ENCODE measurements at places on chromosomes 11 and 22.

DNA sequence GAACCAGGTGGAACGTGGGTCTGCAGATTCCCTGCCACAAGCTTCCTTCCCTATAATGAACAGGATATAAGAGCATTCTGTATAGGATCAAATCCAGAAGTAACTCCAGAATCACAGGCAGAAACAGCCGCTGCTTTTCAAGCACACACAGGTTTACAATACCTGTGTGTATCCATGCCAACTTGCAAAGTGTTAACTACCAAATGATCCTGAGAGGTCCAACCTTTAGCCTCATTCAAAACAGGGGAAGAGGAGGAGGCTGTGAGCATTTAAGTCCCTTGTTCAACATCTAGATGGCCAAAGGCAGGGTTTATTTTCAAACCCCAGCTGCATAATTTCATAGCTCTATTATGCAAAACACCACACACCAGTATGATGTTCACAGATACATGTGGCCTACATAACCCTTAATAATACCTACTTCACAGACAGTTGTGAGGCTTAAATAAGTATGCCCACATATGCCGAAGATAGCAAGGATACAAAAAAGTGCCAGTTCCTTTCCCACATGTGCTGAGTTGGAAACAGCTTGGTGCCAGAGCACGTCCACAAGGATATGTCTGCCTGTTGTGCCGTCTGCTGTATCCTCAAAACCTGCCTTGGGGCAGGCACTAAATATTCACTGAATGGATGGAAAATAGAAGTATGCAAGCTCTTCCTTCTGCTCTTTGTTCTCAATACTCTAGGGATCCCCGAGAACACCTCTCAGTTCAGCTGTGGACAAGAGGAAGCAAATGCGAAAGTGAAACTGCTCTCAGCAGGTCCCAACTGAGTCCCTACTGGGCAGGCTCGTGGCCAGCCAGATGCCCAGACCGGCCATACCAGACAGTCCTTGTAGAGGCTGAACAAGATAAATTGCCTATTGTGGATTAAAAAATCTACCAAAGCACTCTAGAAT, 66.8 kb downstream of the LARGE1 start:
- DNase-seq, result no peak

DNA sequence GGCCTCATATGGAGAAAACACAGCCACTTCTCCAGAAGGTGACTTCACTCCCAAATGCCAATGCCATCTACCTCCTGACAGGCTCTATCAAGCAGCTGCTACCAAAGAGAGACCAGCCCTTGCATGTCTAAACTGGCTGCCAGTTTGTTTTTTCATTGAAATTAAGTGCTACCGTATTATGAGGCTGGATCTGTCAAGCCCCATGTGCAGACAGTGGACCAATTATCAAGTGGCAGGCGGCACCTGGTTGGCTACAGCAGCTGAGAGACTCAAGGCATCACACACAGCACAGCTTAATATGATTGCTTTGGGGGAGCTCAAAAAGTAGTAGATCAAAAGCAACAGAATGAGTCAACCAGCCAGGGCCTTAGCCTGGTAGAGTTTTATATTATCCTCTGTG, 1293.0 kb upstream of the TENM4 start:
- DNase-seq, result no peak

- no peak for DNase-seq
Measured at GRCh38 chr11:86595955-86596354, 76.5 kb downstream of the ME3 start.

GRCh38 chr11:134022748-134023147, 46.1 kb upstream of the JAM3 start:
- DNase-seq, result no peak

DNA sequence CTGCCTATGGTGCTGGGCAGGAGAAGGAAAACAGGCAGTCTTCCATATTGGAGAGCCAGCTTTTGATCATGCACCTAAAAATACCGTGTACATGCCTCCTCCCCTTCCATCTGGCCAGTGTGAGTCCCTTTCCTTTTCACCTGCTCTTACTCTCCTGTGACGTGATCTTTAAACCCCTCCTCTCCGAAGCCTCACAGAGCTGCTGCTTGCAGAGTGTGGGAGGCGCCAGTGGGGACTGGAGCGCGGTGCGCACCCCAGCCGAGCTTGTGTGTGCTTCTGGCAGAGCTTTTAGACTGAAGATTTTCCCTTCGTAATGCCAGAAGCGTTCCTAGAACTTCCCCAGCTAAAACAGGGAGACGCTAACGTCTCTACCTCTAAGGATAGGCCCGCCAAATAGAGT, 29.8 kb downstream of the MUC6 start:
- no peak for DNase-seq

DNA sequence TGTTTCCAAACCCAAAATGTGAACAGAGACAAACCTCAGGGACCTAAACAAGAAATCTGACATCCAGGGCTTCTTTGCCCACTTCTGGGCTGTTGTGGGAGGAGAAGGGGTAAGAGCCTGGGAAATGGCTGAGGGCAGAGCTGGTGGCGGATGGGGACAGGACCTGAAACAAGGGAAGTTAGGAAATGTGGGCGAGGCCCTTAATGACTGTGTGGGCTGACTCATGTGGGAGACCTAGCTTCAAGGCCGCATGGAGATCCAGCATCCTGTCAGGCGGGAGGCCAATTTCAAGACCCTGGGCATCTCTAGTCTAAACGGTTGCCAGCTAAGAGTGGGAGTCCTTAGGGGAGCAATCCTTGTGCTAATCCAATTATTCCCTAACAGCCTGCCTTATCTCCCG, 2.1 kb upstream of the OAF start:
- DNase-seq, result no peak

DNA sequence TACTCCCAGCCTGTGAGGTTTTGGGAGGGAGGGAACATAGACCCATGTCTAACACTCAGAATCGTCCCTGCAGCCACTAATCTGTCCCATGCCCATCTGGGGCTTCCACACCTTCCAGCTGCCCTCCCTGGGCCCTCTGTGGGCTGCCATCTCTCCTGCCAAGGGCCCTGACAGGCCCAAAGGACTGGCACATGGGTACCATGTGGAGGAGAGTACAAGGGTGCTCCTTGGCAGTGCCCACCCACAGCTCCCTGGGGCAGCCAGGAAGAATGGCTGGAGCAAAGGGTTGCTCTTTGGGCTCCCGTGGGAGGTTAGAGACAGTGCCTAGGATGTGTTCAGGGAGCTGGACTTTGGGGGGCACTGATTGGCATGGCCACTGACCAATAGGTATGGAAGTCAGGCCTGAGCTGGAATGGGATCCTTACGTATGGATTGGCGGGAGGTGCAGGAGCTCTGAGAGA, 56.8 kb downstream of the CD82 start:
- DNase-seq, result no peak

- DNase-seq, result no peak
Measured at GRCh38 chr11:75238595-75239440, 1.8 kb upstream of the TPBGL start.

DNA sequence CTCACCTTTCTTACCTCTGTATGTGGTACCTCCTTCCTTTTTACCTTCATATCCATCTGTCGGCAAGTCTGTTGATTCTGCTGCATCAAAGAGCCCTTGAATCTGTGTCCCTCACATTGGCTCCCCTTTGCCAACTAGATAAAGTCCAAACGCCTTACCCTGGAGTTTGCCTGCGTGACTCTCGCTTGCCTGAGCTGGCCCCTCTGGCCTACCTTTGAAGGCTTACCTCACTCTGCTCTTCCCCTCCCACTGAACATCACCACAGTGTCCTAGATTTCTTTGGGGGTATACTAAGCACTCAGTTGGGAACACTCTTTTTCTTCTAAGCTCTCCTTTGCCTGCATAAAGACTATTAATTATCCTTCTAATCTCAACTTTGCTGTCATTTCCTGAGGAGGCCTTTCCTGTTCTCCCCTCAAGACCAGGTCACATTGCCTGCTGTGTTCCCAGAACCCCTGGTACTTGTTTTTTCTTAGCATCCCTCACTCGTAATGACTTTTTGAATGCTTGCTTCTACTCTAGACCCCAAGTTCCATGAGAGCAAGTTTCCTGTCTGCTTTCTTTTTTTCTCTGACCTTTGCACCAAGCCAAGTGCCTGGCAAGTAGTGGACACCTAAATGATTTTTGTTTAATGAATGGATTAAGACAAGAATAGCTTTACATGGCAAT, 67.8 kb upstream of the ADORA2A start:
- no peak for DNase-seq

DNA sequence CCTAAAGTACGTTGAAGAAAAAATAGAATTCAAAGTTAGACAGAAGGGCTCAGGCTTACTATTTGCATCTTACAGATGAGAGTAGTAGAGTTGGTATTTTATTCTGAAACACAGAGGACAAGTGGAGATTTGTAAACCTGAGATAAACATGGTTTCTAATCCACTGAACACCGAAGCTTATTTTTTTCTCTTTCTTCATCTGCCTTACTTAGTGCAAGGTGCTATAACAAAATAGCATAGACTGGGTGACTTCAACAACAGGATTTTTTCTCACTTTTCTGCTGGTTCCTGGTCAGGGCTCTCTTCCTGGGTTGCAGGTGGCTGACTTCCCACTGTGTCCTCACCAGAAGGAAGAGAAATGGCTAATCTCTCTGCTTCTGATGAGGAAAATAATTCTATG, 2.1 kb upstream of the HBG1 start:
- DNase-seq, result no peak

DNA sequence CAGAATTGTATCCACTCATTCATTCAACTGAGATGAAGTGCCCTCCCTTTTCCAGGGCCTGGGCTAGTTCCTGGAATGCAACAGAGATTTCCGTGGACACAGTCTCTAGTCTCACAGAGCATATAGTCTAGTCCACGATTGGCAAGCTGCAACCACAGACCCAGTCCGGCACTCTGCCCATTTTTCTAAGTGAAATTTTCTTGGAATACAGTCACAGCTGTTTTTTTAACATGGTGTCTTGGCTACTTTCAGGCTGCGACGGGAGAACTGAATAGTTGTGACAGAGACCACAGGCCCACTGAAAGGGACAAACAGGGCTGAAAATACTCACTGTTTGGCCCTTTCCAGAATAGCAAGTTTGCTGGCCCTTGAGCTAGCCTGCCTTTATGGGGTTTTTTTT, 29.2 kb downstream of the ALG12 start:
- no peak for DNase-seq

GRCh38 chr11:135019899-135020298, 607.9 kb upstream of the B3GAT1 start:
- no peak for DNase-seq

GRCh38 chr11:35479731-35480130, 45.7 kb downstream of the PAMR1 start:
- DNase-seq, result no peak

DNA sequence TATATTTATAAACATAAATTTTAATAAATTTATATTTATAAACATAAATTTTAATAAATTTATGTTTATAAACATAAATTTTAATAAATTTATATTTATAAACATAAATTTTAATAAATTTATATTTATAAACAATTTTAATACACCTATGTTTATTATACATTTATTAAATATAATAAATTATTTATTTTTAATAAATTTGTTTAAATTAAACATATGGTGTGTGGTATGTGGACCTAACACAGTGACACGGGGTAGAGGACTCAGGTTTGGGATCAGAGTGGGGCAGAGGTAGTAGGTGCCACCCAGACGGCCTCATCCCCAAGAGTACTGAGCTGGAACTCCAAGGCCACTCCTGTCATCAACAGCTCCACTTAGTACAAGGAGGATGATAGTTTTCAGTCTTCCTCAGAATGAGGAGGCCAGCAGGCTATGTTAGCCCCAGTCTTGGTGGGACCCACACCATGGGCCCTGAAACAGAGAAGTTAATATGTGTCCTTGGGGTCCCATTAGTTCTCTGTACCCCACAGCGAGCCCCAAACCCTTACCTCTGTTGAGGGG, 46.7 kb upstream of the BID start:
- DNase-seq, result no peak

GRCh38 chr11:1565173-1565903, 6.7 kb downstream of the DUSP8 start:
- no peak for DNase-seq

- no peak for DNase-seq
Measured at GRCh38 chr11:120571476-120571875, 59.9 kb downstream of the GRIK4 start.

DNA sequence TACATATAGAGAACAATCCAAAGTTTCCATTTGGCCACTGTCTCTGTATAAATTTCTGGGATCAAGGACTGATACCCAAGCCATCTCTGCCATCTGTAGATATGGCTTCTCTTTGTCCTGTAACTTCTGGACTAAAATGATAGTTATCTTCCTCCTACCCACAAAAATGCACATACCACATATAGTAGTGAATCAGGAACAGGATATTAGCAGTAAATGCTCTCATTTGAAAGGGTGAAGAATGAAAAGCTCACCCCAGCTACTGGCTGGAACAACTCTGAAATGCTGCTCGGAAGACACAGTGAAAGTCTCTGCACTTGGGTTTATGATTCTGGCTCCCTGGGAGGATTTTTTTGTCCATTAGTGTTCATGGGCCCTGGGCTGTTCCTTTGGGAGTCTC, 856.4 kb upstream of the LRRC4C start:
- no peak for DNase-seq

- DNase-seq, result no peak
Measured at GRCh38 chr11:9675691-9676090, 11.8 kb downstream of the SWAP70 start.

DNA sequence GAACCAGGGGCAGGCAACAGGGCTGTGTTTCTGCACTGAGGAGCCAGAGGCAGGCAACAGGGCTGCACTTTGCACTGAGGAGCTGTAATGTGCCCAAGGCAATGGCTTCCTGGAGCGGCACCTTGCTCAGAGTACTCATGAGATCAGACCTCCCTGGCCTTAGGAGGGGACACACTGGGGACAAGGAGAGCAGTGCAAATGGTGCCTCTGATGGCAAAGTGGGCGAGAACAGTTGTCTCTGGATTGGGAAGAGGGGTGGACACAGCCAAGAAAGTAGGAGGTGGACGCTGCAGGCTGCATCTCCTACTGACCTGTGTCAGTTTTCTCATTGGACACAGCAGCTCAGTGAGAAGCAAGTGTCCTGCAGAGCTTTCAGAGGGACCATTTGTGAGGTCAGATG, 1443.3 kb downstream of the TBC1D22A start:
- no peak for DNase-seq

- DNase-seq, result no peak
Measured at GRCh38 chr11:34188181-34188580, 82.8 kb downstream of the NAT10 start.

GRCh38 chr11:19225123-19225522, 15.6 kb downstream of the E2F8 start:
- no peak for DNase-seq

GRCh38 chr11:33532720-33533385, 167.8 kb downstream of the C11orf91 start:
- no peak for DNase-seq

- no peak for DNase-seq
Measured at GRCh38 chr11:33655842-33656600, 44.6 kb downstream of the C11orf91 start.

- no peak for DNase-seq
Measured at GRCh38 chr22:19603767-19604166, 79.6 kb upstream of the CLDN5 start.

DNA sequence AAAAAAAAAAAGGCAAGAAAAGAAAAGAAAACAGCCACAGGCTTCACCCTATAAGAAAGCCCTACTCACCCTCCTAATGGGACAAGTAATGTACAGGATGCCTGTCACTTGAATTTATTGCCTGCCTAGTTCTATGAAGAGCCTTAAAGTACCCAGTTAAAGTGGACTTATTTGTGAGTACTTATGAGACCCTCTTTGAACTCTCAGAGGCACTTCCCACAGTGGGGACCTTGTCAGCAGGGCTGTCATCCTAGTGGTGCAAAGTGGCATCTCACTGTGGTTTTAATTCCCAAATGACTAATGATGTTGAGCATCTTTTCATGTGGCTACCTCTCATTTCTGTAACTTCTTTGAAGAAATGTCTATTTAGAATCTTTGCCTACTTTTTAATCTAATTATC, 41.8 kb upstream of the BARX2 start:
- DNase-seq, result no peak
